ENCODE measurements at places on chromosomes 6 and 20.

GRCh38 chr6:31730631-31731086, 1.6 kb upstream of the DDAH2 start:
- no peak for DNase-seq

GRCh38 chr20:14055127-14055742, 59.9 kb downstream of the MACROD2 start:
- DNase-seq = no peak

DNA sequence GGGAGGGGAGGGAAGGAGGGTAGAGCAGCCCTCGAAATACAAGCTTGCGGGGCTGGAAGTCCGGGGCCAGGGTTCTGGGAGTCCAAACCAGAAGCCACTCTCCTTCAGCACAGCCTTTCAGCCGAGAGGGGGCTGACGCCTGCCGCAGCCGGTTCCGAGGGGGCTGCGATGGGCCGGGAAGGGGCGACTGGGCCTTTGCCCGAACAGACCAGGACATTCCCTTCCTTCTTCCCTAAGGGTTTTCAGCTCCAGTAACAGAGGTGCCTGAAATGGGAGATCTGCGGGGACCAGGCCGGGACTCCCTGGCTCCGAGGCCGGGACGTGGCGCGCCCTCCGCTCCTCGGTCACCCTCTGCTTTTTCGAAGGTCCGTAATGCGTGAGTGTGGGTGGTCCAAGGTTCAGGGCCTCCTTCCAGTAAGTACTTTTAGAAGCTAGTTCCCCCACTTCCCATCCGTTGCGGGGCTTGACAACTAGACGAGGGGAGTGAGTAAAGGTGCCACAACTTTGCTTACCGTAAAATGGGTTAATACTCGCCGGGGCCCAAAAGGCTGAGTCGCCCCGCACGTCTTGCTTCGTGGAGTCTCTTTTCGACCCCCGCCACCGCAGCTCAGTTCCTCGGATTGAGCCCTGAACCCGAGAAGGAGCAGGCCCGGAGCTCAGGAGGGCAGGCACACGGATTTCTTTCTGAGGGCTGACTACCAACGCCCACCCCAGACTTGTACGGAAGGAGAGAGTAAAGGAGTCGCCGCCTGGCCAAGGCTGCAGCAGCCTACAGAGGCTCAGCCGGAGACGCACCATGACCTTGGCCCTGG, 2.9 kb upstream of the OLIG3 start:
- no peak for DNase-seq

DNA sequence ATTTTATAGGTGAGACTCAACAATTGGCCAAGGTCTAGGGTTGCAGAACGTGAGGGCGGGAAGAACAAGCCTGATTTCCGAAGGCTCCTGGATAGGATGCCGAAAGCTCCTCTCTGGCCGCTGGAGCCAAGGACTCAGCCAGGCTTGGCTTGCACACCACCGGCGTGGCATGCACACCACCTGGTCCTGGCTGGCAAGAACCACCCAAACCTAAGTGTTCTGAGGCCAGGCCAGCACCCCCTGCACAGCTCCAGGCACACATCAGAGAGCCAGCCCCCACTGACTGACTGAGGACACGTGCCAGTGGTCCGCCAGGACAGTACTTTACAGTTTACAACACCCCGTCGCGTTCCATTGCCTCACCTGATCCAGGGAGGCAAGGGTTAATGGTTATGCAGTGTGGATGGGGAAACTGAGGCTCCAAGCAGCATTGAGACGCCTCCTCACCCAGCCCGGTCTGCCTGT, 414 bp downstream of the TGM2 start:
- no peak for DNase-seq

- no peak for DNase-seq
These were observed 48.1 kb downstream of the KCNS1 start for GRCh38 chr20:45052698-45053429.

- DNase-seq = no peak
These were observed 105.1 kb downstream of the TOX2 start for GRCh38 chr20:44019638-44020335.

DNA sequence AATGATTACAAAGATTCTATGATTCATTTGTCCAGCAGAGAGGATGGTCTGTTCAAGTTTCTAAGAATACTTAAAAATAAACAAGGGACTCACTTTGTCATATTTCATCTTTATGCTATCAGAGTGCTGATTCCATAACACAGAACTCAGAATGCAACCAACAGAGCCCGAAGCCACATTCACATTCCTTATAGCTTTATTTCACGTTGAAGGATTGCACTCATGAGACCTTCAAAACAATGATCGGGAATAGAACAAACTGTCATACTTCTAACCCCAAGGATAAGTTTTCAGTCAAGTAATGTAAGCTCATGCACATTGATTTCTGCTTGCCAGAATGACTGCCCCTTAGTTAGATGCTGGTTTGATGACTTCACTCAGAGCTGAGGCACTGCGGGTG, 25.2 kb downstream of the FNDC1 start:
- no peak for DNase-seq

- no peak for DNase-seq
These were observed 12.8 kb upstream of the DTNBP1 start for GRCh38 chr6:15675536-15676220.

GRCh38 chr6:112526594-112526993, 179.5 kb downstream of the RFPL4B start:
- no peak for DNase-seq

GRCh38 chr20:44800391-44801046, 9.8 kb downstream of the RIMS4 start:
- DNase-seq = no peak

DNA sequence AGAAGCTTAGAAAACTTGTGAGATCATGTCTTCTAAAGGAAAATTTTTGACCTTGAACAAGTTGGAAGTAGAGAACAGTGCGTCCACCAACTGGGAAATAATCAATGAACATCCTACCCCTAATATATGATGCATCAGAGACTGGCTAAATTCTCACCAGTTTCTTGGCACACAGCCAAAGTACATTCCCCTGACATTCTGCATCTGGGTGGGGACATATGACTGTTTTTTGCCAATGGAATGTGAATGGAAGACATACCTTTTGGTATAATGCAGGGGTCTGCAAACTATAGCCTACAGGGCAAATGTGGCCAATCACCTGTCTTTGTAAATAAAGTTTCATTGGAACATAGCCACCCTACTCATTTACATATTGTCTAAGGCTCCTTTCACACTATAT, 84.7 kb downstream of the HAO1 start:
- DNase-seq = no peak

DNA sequence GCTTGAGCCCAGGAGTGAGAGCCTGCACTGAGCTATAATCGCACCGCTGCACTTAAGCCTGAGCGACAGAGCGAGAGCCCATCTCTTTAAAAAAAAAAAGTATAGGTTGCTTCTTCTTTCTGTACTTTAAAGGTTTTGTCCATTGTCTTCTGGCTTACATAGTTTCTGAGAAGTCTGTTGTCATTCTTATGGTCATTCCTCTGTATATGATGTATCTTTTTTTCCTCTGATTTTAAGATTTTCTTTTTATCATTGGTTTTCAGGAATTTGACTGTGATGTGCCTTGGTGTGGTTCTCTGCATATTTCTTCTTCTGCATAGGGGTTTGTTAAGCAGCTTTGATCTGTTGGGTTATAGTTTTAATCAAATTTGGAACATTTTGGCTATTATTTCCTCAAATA, 29.1 kb downstream of the QRSL1 start:
- DNase-seq = no peak
